Neuronal stem cell (in vitro differentiated cells): ENCODE measurements at places on chromosomes 2 and 18.

GRCh38 chr2:230984393-230985220, 11.3 kb upstream of the SPATA3 start:
- no peak for DNase-seq

DNA sequence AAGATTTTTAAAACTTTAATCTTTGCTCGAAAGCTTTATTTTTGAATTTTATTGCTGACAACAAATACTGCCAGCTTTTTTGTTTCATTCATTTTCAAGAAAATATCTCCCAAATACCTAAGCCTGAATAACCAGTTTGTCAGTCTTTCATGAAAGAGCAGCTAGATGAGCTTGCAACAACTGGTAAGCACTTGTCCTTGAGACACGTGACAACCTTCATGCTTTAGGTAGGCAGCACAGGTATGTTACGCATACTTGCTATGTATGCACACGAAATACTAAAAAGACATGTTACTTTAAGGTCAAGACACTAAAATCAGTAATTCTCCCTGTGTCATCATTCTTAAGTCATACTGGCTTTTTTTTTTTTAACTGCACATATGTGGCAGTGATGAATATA, 12.3 kb downstream of the CEBPZ start:
- no peak for DNase-seq

GRCh38 chr2:70517804-70518203, 35.8 kb downstream of the TGFA start:
- no peak for DNase-seq

GRCh38 chr2:223549215-223549614, 52.9 kb downstream of the SCG2 start:
- DNase-seq = no peak

DNA sequence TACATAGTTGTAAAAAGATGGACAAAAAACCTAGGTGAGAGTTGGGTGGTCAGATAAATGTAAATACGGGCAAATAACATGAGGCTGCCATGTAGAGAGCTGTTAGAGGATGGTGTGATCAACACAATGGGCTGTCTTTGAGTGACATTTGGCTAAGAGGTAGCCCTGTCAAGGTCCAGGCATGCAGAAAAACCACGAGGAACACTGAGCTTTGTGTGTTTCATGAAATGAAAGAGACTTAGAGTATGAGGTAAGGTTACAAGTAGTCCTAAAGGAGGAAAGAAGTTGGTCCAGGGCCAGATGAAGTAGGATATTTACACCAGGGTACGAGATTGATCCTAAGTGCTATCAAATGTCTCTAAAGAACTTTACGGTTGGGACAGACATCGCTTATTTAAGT, 160.9 kb downstream of the RDH14 start:
- no peak for DNase-seq

- DNase-seq = peak; percentile 86
These were observed 104.3 kb downstream of the CSRNP3 start for GRCh38 chr2:165573534-165574461.

DNA sequence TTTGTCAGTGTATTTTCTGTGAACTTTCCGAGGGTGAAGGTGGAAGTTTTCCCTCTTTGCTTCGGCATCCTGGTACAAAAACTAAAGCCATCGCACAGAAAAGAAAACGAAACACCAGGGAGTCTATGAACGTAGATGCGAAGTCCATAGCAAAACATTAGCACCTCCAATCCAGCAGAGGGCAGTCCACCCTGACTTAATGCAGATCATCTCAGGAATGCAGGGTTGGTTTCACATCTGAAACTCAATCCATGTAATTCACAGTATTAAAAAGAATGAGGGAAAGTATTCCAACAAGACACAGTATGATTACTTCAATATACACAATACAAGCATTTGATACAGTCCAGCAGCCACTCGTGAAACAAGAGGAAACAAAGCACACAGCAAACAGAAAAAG, 70.8 kb downstream of the RTP5 start:
- no peak for DNase-seq

- no peak for DNase-seq
These were observed 249.0 kb downstream of the TRIB2 start for GRCh38 chr2:12965540-12966269.
